ENCODE measurements at places on chromosomes 16 and 17. TPM values are rescaled to one million over a fixed set of nuclear protein-coding genes. Genes with fewer than 3 reads are reported as not detected.
A peak's percentile ranks its signal among the peaks of the same experiment; 100 is the strongest.

- peak; percentile 34 for ATAC-seq
Measured at GRCh38 chr17:79023886-79024771, at the start of gene C1QTNF1. TSS of gene C1QTNF1 (plus strand) at chr17:79024169. CDS start at chr17:79043969, 19,800 bp downstream.

DNA sequence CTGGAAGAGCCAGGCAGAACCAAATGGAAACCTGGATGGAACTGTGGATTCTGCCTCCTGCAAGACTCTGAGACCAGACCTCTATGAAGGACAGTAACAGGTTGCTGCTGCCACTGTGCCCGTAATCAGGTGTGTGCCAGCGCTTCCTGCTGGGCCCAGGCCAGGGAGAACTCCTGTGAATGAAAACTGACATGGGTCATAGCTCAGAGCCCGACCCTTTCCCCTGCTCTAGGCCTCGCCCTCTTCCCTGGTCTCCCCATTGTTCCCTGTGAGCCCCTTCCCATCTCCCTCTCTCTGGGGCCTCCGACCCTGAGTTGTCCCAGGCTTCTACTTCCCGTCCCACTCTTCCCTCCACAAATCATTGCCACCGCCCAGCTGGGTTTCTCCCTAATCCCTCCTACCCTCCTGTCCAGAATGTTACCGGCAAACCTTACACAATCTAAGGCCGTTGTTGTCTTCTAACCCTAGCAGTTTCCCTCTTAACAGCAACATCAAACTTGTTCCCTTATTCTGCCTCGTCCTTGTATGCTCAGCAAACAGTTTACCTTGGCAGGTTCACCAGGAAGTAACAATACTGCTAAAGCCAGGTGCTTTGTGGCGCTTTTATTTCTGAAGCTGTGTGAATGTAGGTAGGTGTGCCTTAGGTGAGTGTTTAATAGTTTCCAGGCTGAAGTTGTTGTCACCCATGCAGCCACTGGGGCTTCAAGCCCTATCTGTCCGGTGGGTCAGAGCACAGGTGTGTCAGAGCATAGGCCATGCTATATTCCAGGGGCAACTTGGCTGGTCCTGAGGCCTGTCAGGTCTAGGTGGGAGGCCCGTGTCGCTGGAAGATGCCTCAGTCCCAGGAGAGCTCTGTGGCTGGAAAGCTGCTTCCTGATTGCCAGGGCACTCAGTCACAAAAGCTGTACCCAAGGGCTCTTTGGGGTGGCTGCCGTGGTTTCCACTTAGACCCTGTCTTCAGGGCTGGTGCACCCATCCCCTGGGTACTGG is 32.0 kb downstream of the SMPD3 start:
- ATAC-seq: no peak

- no peak for ATAC-seq
Measured at GRCh38 chr17:66287911-66288310, 14.5 kb upstream of the PRKCA start.

The TBC1D3G gene
- not detected for total RNA-seq

The TBC1D26 gene
- total RNA-seq: 0.08 TPM

The SCIMP gene
- 1.9 TPM for total RNA-seq

The TP53TG3B gene
- total RNA-seq: not detected

- ATAC-seq: no peak
Measured at GRCh38 chr17:45220079-45220478, 1.6 kb upstream of the FMNL1 start.

GRCh38 chr17:76725580-76726230 is 701 bp downstream of the JMJD6 start:
- peak; percentile 35 for ATAC-seq

DNA sequence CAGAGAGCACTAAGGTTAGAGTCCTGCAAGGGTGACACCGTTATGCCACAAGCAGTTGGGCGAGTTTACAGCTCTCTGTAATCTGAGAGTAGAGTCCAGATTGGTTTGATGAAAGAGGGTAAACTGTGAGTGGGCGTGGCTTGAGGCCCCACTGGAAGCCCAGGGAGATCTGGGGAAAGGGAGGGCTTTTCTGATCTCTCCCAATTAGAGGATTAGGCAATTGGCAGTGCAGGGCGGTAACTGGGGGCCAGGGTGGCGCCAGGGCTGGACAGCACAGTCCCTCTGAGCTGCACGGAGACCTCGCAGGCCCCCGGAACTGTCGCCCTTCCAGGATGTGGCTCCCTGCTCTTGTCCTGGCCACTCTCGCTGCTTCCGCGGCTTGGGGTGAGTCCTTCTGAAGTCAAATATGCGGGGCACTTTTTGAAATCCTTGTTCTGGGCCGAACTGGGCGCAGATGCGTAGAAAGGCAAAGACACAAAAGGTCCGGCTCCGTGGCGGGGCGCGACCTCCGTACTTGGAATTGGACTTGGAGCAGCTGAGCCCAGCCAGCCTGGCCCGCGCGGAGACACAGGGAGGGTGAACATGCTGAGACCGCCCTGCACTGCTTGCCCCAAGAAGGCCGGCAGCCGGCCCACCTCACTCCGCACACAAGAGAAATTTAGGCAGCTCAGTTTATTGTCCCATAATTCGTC is 72.4 kb downstream of the CES1 start:
- ATAC-seq: no peak

- ATAC-seq: peak; percentile 43
Measured at GRCh38 chr16:11047057-11047456, 102.7 kb downstream of the CLEC16A start.

DNA sequence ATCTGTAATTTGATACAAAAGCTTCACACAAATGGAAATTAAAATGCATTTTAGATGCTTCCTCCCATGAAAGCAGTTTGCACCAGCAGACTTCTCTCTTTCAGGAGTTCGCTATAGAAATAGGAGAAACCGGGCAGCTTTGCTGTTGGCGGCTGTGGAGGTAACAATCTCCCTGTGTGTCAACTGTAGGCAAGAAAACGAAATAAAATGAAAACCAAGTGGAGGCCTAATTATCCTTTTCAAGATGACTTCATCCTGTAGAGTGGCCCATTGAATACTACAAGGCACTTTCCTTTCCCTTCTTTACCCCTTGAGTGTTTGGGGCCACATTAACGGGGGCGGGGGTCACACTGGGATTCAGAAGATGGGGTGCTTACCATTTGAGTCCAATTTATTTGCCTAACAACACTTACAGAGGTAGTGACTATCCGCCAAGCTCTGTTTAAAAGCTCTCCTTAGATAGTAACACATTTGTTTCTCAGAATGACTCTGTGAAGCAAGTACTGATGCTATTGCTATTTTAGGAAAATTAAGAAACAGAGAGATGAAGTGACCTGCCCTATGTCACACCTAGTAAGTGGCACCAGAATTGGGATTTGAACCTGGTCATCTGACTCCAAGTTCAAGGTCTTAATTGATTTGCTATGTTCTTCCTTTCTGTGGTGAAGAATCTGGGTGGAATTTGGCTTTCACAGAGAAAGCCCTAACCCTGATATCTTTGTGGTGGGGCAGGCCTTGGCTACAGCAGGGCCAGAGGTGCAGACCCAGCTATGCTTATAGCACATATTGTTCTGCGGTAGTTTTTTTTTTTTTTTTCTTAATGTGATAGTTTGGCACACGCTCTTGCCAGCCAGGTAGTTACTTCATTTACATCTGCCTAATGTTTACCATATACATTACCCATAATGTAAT is 125.5 kb upstream of the MPHOSPH6 start:
- no peak for ATAC-seq

GRCh38 chr17:2022647-2023240 is 2.4 kb downstream of the RTN4RL1 start:
- ATAC-seq: no peak

The DNAI2 gene
- not detected for total RNA-seq

GRCh38 chr16:77443357-77444146 is 8.7 kb upstream of the ADAMTS18 start:
- ATAC-seq: no peak

The CACNG4 gene
- total RNA-seq: 2.1 TPM

GRCh38 chr17:32713081-32713480 is 163.8 kb downstream of the MYO1D start:
- no peak for ATAC-seq

The HOXB5 gene
- 2.7 TPM for total RNA-seq

GRCh38 chr16:84737192-84738011 is 37.6 kb downstream of the USP10 start:
- ATAC-seq: no peak

GRCh38 chr17:33978889-33979288 is 276.2 kb upstream of the CCL2 start:
- ATAC-seq: no peak

- ATAC-seq: no peak
Measured at GRCh38 chr17:68418876-68419275, 38.4 kb downstream of the WIPI1 start.

DNA sequence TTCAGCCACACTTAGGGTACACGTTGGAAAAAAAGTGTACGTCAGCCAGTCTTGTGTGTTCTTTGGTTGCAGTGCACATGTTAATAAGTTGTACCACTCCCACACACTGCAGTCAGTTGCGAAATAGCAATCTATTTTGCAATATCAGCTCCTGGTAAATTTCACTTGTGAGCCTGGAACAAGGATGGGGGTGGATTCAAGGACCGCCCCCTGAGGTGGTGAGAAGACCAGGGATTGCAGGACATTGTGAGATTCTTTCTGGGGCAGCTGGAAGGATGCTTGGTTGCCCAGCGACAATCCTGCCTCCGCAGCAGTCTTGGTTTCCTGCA is 78.6 kb upstream of the ZFHX3 start:
- peak; percentile 69 for ATAC-seq

DNA sequence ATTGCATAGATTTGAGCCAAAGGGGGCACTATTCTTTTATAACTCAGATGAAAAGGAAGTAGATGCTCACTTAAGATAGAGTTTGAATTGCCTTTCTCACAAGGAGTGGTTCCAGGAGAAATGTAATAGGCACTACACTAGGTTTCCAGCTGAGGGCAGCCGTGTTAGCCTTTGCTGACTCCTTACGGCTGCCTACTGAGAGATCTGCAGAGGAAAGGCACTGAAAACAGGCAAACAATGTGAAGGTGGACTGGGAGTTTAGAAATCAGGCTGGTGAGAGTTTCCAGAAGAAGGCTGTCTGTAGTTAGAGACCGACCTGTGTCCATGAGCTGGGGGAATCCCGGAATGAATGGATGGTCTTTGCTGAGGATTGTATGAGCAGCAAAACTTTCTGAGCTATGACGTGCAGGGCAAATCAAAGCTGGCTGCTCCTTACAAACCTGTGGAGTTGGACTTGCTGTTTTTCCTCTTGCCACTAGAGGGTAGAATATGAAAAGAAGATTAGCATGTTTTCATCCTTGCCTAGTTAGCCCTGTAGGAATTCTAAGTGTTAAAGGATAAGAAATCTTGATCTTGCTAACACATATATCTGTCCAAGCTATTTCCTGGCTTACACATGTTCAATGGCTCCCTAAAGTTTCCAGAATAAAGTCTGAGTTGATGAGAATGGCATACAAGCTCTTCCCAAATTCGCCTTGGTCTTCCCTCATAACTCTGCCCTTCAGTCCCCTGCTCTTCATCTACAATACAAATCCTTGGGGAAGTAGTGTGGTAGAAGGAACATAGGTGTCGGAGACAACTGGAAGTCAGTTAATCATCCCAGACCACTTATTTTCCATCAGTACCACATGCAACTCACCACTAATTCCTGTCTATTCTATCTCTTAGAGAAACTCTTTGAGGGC is 20.1 kb upstream of the TAOK1 start:
- peak; percentile 94 for ATAC-seq

The MGRN1 gene
- total RNA-seq: 43.9 TPM

The TMEM88 gene
- 40.3 TPM for total RNA-seq

DNA sequence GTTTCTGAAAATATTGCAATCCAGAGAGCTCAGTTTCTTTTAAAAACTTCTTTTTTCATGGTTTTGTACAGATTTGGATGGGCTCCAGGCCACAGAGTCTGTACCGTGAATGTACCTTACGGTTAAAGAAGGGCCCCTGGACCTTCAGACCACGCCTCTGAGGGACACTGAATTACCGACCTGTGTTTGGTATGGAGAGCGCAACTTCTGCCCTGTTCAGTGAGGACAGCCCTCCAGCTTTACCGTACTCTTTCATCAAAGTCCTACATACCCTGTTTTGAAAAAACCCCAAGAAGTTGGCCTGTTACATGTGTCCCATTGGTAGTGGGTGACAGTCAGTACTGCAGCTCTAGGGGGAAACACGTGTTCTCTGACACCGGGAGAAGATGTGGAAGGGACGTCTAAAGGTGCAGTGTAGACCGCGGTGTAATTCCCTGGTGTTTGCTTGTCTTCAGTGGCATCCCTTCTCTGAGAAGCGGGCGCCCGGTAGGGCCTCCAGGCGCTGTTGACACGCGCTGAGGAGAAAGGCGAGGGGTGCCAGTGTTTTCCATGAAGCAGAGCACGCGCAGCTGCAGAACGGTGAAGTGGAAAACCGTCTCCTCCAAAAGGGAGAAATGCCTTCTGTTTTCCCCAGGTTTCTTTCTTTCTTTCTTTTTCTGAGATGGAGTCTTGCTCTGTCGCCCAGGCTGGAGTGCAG is 6.2 kb downstream of the PGS1 start:
- ATAC-seq: no peak

DNA sequence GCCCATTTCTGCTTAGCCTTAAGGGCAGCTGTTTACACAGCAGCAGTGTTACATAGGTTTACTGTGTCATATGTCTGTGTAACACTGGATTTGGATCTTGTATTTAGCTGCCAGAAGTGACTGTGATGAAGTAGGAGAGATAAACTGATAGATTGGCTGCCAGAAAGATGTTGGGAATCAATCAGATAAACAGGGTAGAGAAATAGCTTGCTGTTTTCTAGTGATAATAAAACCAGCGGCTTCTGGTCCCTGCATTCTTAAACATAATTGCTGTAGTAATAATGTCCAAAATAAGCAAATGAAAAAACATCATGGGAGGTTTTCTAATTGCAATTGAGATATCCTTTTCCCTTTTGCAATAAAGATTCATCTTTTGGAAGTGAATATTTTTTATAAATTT is 68.7 kb downstream of the AATF start:
- no peak for ATAC-seq

The STX4 gene
- total RNA-seq: 36.8 TPM

The C16orf74 gene
- not detected for total RNA-seq

- ATAC-seq: no peak
Measured at GRCh38 chr17:32157225-32157624, 14.9 kb downstream of the RHOT1 start.

DNA sequence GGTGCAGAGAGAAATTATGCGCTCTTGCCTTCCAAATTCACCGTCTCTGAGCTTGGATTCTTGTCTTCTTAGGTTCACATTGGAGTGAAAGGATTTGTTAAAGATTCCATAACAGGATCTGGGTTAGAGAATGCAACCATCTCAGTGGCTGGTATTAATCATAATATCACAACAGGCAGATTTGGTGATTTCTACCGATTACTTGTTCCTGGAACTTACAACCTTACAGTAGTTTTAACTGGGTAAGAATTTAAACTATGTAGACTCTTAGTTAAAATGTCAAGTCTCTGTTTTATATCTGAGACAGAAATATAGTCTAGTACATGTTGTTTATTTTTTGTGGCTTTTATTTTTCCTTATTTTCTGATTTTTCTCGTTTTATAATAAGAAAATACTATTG is 42.9 kb downstream of the CPD start:
- ATAC-seq: no peak

GRCh38 chr17:68033636-68034451 is 1.7 kb upstream of the KPNA2 start:
- no peak for ATAC-seq

GRCh38 chr17:77882040-77882439 is 76.5 kb upstream of the TNRC6C start:
- ATAC-seq: no peak

GRCh38 chr17:57002904-57003303 is 25.0 kb downstream of the SCPEP1 start:
- ATAC-seq: no peak

The MEOX1 gene
- total RNA-seq: 11.8 TPM

The EVPLL gene
- total RNA-seq: not detected

Measured in gastroesophageal sphincter (tissue), 4 donors.